Hematopoietic multipotent progenitor cell (in vitro differentiated cells): ENCODE measurements at places on chromosomes 5 and 9.

DNA sequence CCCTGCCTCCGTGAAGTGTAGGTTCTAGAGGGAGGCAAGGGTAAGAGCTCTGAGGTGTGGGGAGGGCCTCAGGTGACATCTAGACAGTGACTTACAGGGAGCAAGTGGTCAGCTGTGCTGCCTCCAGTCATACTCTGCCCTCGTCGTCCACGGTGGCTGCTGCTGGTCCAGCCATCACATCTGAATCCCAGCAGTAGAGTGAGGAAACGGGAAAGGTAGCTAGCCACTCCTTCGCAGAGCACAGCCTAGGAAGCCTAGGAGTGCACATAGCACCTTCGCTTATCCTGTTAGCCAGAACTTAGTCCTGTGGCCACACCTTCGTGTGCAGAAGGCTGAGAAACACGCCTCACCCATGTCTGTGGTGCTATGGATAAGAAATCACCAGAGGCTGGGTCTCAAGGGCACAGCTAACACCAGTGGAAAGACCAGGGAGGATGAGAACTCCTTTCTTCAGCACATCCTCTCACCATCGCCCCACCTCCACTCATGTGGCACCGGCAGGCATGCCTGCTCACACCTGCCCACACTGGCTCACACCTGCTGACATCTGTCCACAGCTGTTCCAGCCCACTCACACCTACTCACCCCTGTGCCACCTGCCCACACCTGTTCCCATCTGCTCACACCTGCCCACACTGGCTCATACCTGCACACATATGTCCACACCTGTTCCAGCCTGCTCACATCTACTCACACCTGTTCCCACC, 44.5 kb upstream of the SLC6A19 start:
- DNase-seq, result no peak

DNA sequence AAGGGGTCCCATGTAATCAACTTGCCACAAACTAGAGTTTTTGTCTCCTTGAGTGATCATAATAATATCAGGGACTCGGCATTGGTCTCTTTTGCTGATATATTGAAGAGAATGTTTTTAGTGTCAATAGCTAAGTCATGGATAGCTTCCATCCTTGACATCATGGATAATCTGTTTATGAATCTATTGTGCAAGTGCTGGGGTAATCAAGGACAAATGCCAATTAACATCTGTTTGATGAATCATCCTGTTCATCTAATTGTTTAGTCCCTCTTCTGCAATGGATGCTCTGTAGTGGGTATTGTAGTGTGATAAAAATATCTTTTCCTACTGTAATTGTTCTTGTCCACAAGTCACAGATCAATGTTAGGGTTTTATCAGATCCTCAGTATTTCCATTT, 607.5 kb upstream of the SEMA6A start:
- no peak for DNase-seq

GRCh38 chr5:40010436-40010835, 585.7 kb upstream of the DAB2 start:
- no peak for DNase-seq

GRCh38 chr9:107025260-107026035, 162.5 kb downstream of the ZNF462 start:
- no peak for DNase-seq
